ENCODE measurements at places on chromosomes 5 and 9.

- DNase-seq = no peak
Measured at GRCh38 chr5:159156426-159157238, 52.7 kb downstream of the RNF145 start.

DNA sequence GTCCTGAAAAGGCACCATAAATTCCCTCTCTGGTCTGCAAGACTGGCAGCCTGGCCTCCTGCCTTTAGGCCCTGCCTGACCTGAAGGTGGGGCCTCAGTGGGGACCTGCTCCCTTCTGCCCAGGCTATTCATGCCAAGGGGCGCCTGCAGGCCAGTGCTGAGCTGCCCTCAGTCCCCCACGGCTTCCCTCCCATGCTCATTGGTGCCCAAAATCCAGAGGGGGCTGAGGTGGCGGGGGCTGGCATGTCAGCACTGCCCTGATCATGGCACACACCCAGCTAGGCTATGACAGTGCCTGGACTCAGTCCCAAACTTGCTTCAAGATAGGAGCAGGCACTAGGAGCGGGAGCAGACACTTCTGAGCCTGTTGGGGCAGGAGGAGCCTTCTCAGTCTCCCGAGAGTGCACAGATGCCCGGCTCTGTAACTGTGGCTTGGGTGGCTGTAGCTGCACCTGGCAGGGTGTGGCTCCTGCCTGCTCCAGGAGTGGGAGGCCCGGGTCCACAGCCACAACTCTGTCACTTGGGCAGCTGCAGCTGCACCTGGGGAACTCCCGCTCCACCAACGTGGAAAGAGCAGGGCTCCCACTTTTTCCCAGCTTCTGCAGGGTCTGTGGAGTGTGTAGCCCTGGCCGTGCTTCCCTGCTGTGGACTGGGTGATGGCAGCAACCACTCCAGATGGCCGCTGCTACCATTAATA is 49.0 kb downstream of the NDUFAF2 start:
- no peak for DNase-seq

DNA sequence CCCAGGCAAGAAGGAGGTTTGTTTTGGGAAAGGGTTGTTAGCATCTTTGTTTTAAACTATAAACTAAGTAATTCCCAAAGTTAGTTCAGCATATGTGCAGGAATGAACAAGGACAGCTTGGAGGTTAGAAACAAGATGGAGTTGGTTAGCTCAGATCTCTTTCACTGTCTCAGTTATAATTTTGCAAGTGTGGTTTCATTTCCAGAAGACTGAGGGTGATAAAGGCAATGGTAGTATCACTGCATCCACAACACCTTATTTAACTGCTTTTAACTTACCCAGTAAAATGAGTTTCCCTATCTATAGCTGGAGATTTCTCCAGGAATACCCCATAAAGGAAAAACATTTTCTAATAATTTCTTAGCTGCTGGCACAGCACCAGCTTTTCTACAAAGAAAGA is 152.7 kb downstream of the AOPEP start:
- DNase-seq = no peak

- DNase-seq = no peak
Measured at GRCh38 chr5:157799578-157799977, 56.1 kb downstream of the LSM11 start.

- no peak for DNase-seq
Measured at GRCh38 chr9:97714435-97714834, 17.3 kb upstream of the XPA start.

DNA sequence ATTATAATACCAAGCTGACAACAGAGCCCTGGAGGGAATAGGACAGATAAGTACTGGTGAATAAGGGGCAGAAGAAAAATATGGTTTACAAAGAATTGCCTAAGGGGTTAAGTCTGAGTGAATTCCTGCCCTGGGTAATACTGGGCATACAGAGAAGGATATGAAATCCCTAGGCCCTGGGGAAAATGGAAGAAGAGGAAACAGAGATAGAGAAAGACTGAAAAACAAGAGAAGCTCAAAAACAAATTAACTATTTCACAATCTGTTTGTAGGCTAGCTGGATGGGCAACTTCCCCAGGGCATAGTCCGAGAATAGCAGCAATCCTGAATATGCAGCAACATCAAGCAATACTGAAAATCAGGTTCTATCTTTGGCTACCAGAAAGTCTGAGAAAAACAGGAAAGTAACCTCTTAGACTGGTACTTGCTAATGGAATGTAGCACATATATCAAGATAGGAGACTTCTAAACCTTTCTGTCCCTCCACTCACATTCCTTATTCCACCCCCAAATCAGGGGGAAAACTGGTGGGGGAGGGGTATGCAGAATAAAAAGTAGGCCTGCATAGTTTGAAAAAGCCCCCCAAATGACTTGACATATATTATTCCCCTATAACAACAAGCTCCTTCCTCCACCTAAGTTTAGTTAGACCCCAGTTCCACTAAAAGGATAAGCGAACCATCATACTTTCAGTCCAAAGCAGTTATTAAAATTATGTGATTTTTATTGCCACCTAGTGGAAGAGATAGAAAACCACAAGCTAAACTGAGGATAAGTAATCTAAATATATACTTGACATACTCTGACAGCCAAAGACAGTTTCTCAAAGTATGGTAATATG is 20.6 kb downstream of the SLC38A9 start:
- DNase-seq = no peak

DNA sequence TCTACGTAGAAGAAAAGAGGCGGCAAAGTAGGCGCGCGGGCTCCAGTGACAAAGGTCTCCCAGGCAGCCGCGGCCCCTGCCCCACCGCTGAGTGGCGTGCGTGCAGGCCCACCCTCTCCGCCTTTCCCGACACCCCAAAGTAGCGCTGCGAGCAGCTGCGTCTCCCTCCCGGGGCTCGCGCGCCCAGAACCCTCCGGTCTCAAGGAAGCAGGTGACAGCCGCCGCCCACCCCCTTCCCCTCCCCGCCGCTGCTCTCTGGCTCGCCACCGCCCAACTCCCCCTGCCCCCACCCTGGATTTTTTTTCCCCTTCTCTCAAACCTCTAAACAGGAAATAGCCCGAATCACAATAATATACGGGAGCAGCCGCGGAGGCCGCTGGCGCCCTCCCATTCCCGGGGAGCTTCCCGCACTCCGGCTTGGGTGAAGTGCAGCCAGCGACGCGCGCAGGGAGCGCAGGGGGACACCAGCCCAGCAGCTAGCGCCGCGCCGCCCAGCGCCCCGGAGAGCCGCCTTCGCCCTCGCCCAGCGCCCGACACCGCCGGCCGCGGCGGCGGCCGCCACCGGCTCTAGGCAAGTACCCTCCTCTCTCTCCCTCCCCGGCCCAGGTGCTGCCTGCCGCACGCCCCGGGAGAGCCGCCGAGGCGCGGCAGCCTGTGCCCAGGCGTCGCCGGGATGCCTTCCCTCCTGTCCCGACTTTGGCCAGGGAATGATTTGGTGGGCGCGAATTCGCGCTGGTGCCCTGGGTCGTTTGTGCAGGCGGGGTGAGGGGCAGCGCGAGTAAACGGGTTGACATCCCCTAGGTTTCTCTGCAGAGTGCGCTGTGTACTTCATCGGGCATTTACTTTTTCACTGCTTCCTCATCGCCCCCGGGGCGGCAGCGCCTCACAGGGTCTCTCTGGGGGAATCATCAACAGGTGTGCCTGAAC is 52.7 kb upstream of the TJP2 start:
- no peak for DNase-seq

GRCh38 chr9:14992081-14992480 is 81.9 kb upstream of the FREM1 start:
- no peak for DNase-seq

GRCh38 chr9:33180526-33181184 is 13.5 kb upstream of the B4GALT1 start:
- no peak for DNase-seq

DNA sequence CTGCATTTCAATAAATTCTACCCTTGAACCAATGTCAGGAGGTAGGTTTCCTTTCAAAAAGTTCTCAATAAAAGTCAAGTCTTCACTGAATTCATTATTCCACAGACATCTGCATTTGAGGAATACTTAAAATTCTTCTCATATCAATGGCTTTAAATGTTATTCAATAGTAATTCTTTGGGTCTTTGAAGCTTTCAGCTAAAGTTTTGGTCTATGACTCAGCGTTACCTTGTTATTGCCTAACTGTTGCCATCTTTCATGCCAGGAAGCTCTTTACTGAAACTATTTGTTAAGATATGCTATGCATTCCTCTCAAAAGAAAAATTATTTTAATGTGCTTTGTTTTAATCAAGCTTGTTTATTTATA is 170.5 kb downstream of the NNT start:
- no peak for DNase-seq

GRCh38 chr5:2135833-2136232 is 253.1 kb upstream of the IRX4 start:
- no peak for DNase-seq

GRCh38 chr5:655406-655805 is 37.7 kb downstream of the TPPP start:
- no peak for DNase-seq

DNA sequence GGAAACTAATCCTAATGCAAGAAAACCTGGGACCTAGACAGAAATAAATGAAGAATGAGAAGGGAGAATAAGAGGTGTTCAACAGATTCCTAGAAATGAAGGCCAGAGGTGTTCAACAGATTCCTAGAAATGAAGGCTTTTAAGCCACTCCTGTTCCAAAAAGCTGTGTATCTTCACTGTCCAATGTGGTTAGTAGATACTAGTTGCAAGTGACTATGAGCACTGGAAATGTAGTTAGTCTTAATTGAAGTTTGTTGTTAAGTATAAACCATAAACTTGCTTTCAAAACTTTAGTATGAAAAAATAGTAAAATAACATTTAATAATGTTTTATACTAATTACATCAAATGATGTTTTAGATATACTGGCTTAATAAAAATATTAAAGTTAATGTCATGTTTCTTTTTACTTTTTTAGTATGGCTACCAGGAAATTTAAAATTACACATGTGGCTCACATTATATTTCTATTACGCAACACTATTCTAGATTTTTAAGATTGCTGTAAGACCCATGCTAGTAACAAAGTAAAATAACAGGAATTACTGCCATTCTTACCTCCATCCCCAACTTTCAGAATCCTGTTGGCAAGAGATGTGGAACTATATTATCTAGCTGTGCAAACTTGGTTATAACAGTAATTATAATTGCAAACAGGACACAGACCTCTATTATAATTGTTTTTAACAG is 57.5 kb downstream of the RICTOR start:
- no peak for DNase-seq

- no peak for DNase-seq
Measured at GRCh38 chr9:4510546-4511322, 20.5 kb downstream of the SLC1A1 start.

DNA sequence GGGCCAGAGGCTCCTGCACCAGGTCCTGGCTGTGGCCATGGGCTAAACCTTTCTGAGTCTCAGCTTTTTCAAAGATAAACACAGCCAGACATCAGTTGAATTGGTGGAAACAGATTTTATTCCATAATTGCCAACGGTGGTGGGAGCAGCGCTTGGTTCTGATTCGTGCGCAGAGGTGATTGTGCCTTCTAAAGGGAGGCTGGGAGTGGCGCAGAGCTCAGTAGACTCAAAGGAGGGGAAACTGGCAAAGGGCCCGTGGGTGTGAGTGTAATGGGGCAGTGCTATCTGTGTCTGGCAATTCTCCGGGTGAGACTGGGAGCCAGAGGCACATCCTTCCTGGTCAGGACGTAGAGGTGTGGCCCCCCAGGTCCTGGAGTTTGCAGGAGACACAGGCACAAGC is 169.4 kb upstream of the PPP1R26 start:
- no peak for DNase-seq

GRCh38 chr5:114822863-114823262 is 346.8 kb downstream of the TRIM36 start:
- DNase-seq = no peak

DNA sequence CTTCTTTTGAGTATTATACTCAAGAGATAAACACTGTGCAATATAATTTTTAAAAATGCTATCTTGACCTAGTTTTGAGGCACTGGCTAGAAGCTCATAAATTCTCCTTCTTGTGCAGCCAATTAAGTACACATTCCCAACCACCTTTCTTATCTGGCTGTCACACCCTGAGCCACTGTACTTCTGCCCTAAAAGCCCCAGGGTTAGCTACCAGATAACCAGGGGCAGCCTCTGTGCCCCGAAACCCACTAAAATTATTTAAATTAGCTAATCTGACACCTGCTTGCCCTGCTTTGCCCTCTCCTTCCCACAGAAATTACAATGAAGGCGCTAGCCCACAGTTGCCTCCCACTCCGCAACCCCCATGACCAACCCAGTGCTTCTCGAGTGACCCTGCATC is 597.3 kb upstream of the TYRP1 start:
- DNase-seq = no peak

DNA sequence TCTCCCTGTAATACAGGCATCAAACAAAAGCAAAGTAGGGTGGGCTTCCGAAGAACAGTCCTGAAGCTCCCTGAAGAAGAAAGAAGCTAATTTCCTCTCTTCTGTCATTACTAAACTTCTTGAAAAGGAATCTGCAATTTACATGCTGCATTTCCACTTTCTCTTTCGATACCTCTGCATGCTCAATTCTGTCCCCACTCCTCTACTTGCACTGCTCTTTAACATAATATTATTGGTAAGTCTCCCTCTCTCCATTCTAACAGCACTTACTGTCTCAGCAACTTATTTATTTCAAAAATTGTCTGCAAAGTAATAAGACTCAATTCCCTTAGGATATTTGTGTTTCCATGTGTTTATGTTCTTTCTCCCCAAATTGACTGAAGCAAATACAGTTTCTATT is 3.9 kb upstream of the PLPP1 start:
- DNase-seq = no peak

DNA sequence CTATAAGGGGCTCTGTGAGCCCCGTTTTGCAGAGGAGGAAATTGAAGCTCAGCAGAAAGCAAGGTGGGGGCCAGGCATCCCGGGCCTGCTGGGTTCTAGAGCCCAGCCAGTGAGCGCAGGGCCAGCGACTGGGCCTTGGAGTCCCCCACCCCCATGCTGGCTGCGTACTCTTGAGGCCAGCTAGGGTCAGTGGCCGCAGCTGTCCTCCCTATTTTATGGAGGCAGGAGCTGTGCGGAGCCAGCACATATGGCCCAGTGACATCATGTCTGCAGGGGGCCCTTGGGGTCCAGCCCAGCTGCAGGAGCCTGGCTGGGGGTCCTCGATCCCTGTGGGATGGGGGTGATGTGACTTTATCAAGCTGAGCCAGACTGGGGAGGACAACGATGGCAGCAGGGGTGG is 71.3 kb downstream of the HMCN2 start:
- DNase-seq = no peak

DNA sequence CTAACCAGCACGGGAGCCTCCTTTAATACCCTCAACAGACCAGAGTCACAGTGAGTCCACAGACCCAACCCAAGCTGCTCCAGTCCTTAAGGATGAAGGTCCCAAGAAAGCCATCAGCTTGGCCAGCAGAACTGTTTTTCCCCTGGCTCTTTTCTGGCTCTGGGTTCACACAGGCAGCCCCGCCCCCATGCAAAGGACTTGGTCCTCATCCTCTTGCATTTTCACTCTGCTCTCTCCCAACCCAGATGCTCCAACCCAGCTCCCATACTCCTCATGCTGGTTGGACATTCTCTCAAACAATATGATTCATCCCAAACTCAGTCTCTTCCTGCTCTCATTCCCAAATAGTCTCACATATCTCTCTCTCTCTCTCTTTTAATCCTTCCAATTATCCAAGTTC is 74.2 kb upstream of the SPOCK1 start:
- DNase-seq = no peak

GRCh38 chr5:95454536-95454935 is 63.4 kb downstream of the FAM81B start:
- DNase-seq = no peak
